ENCODE measurements at places on chromosomes 1 and 21.
A peak's percentile ranks its signal among the peaks of the same experiment; 100 is the strongest.

GRCh38 chr1:54081306-54082270 is 28.2 kb downstream of the TCEANC2 start:
- peak; percentile 40 for DNase-seq

GRCh38 chr1:204574865-204575163 is 58.6 kb downstream of the MDM4 start:
- no peak for DNase-seq

DNA sequence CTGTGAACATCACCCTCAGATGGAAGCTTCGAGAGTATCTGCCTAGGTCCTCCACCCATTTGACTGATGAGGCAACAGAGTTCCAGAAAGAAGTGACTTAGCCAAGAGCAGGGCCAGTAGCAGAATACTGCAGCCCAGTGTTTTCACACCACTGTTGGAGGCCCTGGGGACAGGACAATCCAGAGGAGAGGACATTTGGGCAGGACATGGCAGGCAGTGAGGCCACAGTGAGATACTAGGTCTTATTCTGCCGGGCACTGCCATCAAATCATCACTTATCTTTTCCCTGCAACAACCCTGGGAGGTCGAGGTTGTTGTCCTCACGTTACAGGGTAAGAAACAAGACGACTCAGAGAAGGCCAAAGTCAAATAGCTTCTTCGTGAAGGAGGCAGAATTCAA is 5.5 kb upstream of the FOXO6 start:
- DNase-seq, result no peak

GRCh38 chr1:236397173-236397759 is 3.2 kb downstream of the EDARADD start:
- DNase-seq, result no peak

GRCh38 chr1:117689997-117690625 is 84.3 kb downstream of the TENT5C start:
- no peak for DNase-seq

DNA sequence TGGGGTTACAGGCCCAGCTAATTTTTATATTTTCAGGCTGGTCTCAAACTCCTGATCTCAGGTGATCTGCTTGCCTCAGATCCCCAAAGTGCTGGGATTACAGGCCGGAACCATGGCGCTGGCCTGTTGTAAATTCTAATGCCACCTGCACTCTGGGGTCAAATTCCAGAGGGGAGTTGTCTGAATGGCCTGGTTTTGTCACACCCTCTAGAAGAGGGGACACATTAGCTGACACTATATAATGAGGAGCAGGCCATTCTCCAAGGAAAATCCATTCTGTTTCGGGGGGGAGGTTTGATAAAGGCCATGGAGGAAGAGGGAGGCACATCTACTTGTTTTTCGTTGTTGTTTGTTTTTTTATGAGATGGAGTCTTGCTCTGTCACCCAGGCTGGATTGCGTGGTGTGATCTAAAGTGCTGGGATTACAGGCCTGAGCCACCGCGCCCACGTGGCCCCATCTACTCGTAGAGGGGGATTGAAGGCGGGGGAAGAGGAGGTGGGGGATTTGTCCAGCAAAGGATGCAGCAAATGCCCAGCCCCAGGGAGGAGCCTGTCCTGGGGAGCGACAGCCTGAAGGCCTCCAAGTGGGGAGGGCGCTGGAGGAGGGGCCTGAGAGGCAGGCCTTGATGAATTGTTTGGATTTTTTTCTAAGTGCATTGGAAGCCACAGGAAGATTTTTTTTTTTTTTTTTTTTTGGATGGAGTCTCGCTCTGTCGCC is 78.4 kb upstream of the SLC45A1 start:
- DNase-seq, result no peak

- no peak for DNase-seq
Observed at GRCh38 chr21:37159053-37159776, 86.2 kb downstream of the TTC3 start.

GRCh38 chr1:42433369-42433768 is 22.5 kb downstream of the ZMYND12 start:
- DNase-seq, result no peak

DNA sequence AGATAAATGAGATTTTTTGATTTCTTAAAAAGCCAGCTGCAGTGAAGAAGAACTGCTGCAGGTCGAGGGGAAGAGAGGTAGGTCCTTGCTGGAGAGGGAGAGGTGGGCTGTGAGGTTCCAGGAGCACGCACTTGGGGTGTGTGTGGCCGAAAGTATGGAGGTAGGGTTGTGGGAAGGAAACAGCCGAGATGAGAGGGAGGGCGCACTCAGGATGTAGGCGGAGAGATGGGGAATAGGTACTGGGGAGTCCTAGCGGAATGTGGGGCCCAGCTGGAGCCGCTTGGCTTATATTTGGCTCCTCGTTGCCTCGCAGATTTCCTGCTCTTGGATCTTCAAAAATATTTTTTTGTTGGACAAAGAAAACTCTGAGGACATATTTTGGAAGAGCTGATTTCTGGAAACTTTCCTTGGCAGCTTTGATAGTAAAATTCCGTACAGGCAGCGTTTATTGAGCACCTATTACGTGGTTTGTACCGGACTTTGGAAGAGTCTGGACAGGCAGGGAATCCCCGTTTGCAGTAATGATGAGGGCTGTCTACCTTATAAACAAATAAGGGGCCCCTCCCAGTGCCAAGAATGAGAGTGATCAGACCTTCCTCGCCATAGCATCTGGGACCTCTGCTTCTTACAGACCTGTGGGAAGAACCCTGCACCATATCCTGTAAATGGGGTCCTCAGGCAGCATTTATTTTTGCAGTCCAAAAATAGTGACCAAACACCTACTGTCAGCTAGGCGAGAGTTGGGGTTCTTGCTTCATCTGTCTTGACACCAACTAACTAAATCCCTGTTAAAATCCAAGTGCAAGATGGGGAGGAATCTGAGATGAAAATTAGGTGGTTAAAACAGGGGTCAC is 1.5 kb downstream of the LRRC8D start:
- DNase-seq, result no peak

GRCh38 chr1:11523261-11523660 is 44.3 kb downstream of the DISP3 start:
- no peak for DNase-seq

- DNase-seq, result no peak
Observed at GRCh38 chr1:154474802-154475201, 27.2 kb upstream of the TDRD10 start.

DNA sequence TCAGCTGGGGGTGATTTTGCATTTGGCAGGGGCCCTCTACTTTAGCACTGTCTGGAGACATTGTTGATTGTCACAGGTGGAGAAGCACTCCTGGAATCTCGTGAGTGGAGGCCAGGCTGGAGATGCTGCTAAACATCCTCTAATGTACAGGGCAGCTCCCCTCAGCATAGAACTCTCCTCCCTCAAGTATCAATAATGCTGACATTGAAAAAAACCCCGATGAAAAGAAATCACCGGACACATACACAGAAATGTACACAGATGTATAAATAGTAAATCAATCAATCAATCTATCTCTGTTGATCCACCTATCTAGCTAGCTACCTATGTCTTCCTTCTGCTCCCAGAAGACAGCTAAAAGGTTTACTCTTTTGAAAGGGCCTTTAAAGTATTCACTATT is 89.4 kb upstream of the KCNJ15 start:
- DNase-seq, result no peak
